Cardiac septum (tissue), 1 donor: ENCODE measurements at places on chromosomes 4 and X.

GRCh38 chr4:73409012-73409862 is 5.2 kb downstream of the ALB start:
- DNase-seq: no peak

- DNase-seq: no peak
These were observed 88.5 kb upstream of the CBR4 start for GRCh38 chr4:169098532-169098931.

DNA sequence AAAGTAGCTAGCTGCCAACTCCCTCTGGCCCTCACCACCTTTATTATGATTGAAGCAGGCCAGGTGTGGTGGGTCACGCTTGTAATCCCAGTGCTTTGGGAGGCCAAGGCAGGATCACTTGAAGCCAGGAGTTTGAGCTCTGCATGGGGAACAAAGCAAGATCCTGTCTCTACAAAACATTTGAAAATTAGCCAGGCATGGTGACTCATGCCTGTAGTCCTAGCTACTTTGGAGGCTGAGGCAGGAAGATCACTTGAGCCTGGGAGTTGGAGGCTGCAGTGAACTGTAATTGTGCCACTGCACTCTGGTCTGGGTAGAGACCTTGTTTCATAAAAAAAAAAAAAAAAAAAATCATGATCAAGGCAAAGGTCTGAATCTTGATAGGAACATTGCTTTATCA is 467.0 kb upstream of the DIPK2B start:
- DNase-seq: no peak

DNA sequence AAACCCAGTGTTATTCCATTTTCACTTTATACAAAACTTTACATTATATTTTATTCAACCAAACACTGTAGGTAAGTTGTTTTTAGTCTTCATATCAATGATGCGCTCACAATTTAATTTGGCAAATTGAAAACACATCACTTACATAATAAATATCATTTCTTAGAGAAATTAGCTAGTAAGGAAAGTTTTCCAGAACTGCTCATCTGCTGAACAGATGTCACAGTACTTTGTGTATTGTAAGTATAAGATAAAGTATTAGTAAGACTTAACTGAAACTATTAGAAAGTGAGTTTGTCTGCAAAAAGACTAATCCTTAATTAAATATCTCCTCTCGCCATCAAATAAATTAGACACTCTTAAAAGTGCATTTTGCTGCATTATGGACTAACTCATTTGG is 108.7 kb upstream of the PACRGL start:
- no peak for DNase-seq

- DNase-seq: no peak
These were observed 396.2 kb downstream of the INPP4B start for GRCh38 chr4:142449771-142450373.

GRCh38 chr4:88858752-88859151 is 161.1 kb upstream of the NAP1L5 start:
- no peak for DNase-seq

DNA sequence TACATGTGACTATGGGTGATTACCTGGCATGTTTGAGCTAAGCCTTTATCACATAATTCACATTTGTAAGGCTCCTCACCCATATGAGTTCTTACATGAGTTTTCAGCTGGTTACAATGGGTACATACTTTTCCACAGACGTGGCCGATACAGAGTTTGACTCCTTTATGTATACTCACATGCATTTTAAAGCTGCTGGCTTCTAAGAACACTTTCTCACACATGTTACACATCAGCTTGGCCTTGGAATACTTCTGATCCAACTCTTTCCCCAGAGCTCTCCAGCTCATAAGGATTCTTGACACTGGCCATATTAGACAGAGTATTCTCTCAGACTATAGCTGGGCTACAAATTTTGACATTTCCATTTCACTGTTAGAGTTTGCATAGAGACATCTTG is 66.3 kb downstream of the TAB3 start:
- DNase-seq: no peak

DNA sequence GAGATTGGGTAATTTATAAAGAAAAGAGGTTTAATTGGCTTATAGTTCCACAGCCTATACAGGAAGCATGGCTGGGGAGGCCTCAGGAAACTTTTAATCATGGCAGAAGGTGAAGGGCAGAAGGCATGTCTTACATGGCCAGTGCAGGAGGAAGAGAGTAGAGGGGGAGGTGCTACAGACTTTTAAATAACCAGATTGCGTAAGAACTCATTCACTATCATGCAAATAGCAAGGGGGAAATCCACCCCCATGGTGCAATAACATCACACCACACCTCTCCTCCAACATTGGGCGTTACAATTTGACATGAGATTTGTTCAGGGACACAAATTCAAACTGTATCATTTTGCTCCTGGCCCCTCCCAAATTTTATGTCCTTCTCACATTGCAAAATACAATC is 353.8 kb upstream of the PABPC5 start:
- DNase-seq: no peak

DNA sequence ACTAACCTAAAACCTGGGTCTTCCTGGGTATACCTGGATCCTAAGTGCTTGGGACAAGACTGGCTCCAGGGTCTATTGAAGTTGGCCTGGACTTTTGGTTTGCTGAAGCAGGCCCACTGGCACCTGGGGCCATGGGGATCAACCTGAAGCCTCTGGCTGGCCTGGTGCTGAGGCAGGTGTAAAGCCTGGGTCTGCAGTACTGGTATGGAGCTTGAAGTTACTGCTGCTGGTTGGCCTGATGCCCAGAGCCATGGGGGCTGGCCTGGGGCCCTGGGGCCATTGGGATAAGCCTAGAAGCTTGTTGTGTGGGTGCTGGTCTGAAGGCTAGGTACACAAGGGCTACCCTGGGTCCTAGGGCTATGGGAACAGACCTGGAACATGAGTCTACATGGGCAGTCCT is 743.2 kb upstream of the GRIA3 start:
- no peak for DNase-seq

DNA sequence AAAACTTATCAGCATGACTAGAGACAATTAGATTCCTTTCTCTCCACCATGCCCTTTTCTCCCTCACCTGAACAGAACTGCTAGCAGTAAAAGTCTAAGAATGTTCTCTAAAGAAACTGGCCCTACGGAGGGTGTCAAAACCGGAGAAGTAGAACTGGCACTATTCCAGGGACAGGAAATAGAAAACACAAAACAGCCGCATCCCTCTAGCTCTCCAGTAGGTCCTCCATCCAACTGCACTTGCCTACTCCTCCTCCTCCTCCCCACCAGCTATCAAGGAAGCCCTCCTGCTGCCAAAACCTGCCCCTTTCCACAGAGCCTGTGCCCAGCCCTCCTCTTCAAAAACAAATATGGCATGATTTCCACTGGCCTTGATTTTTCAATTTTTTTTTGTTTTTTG is 28.4 kb downstream of the FUNDC1 start:
- no peak for DNase-seq

DNA sequence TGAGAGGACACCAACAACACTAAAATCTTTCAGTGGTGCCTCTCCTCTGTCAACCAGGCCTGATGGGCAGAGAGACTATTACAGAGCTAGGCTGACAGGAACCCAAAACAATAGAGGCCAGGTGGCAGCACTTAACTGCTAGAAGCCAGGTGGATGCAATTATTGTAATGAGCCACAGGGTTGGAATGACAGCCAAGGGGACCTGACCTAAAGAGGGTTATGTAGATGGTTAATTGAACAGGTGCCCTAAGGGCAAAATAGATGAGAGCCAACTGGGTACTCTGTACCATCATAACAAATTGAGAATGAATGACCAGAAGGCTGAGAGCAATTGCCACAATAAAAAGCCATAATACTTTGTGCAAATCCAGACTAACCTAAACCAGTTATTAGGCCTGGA is 24.7 kb upstream of the FRAS1 start:
- DNase-seq: no peak

- DNase-seq: no peak
These were observed 530.7 kb downstream of the CENPC start for GRCh38 chr4:67014592-67014991.

- DNase-seq: no peak
These were observed 5.8 kb downstream of the SRPX2 start for GRCh38 chrX:100649550-100650356.

- no peak for DNase-seq
These were observed 50.8 kb downstream of the DTHD1 start for GRCh38 chr4:36332023-36332781.

- no peak for DNase-seq
These were observed 32.2 kb upstream of the TXLNG start for GRCh38 chrX:16754019-16754418.

DNA sequence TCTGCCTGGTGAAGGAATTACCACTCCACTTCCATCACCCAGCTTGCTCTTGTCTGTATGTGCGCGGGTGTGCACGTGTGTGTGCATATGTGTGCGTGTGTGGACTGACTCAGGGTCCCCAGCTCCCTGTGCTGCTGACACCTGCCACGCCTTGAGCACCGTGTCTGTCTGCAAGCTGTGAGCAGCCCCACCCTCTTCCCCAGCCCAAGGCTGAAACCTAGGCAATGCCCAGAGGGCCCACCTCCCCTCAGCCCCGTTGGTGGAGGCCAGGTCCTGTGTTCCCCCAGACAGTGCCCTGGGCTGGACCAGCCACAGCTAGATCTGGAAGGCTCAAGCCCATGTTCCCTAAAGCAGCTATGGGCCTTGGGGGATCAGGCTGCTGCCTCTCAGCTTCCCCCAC is 2.0 kb upstream of the CCNQ start:
- DNase-seq: no peak

GRCh38 chr4:54085284-54085683 is 14.7 kb upstream of the GSX2 start:
- no peak for DNase-seq

GRCh38 chr4:140777894-140778293 is 21.7 kb upstream of the TBC1D9 start:
- no peak for DNase-seq

DNA sequence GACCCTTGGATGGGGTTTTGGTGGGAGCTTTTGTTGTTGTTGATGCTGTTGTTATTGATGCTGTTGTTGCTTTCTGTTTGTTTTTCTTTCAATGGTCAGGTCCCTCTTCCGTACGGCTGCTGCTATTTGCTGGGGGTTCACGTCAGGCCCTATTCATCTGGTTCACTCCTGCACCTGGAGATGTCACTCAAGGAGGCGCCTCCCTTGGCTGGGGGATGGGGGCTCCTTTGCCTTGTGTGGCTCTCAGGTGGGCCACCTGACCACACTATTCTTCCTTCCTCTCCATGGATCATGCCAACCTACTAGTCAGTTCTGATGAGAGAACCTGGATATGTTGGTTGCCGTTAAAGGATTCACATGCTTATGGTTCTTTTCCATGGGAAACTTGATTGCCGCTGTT is 39.1 kb upstream of the PRPS1 start:
- no peak for DNase-seq

DNA sequence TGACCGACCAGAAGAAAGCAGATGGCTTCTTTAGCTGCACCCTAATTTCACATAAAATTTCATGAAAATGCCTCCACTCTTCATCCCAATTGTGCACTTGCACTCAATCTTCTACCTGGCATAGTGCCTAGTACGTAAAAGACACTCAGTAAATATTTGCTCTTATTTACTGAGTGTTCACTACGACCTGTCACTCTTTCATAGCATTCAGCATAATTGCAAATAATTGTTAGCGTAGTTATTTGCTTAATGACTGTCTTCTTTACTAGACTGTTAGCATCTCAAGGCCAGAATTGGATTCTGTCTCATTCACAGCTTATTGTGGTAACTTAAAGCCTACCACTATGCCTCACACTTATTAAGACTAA is 130.2 kb downstream of the ENOX2 start:
- DNase-seq: no peak

DNA sequence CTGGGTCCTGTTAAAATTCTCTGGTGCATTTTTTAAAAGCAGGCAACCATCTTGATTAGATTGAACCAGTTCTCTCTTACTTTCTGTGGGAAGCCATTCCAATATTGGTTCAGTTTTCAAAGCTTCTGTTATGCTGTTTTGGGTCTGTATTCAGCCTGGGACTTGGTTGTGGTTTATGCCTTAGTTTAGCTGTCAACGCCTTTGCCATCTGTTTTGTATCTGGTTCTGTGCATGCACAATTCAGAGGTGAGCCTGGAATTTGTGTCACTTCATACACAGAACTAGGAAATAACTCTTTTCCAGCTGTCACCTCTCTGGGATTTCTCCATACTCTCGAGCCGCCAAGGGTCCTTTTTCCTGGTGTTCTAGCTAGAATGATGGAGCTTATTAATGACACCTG is 46.2 kb downstream of the STAP1 start:
- no peak for DNase-seq

DNA sequence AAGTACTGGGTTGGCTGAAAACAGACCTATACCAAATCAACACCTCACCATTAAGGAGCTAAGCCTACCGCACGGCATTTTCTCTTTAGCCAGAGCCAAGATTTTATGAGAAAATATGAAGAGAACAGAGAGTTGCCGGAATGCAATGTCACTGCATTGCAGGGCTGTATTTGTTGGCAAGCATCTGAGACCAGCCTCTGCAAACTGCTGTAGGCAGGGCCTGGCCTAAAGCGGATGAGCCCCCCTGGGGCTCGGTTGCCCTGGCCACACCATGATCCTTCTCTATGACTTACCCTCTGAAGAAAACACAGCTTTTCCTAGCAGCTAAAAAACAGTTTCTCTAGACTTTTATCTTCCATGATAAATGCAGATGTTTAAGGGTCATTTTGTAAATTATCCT is 120.5 kb upstream of the SORBS2 start:
- DNase-seq: no peak

- no peak for DNase-seq
These were observed 31.5 kb upstream of the NAA11 start for GRCh38 chr4:79357365-79357764.

DNA sequence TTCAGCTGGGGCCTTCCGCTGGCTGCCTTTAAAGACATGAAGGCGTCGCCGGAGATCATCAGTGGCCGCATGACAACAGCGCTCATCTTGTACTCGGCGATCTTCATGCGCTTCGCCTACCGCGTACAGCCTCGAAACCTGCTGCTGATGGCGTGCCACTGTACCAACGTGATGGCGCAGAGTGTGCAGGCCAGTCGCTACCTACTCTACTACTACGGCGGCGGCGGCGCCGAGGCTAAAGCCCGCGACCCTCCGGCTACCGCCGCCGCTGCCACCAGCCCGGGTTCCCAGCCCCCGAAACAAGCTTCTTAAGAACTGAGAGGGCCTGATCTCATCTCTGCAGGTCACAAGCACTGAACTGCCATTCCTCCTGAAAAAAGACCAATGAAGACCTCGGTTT is 437 bp downstream of the MPC1L start:
- DNase-seq: no peak

- no peak for DNase-seq
These were observed 40.6 kb downstream of the FAM149A start for GRCh38 chr4:186144946-186145569.

DNA sequence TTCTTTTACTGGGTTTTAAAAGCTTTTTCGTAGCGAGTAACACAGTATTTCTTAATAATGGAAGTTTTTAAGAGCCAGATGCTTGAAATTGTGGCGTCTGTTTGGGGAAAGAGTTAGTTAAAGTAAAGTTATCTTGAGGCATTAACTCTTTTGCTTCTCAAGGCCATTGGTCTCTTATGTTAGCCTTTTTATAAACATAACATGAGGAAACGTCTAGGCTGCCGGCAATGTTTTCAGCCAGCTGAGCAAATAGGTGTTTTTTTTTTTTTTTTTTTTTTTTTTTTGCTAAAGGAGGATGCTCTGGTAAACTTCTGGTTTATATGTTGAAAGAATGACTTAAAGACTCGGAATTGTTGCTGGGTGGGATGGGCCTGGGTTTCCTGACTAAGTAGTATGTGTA is 51.1 kb upstream of the RBMX start:
- no peak for DNase-seq

- no peak for DNase-seq
These were observed 139.9 kb upstream of the OTUD4 start for GRCh38 chr4:145320294-145320693.
